ENCODE measurements at places on chromosomes 3 and 15. TPM values are rescaled to one million over a fixed set of nuclear protein-coding genes. Genes with fewer than 3 reads are reported as not detected.

Gene CAND2
- 9.0 TPM for total RNA-seq

Gene CASR
- 0.19 TPM for total RNA-seq

Gene IL17RB
- 0.13 TPM for total RNA-seq

GRCh38 chr3:100578646-100579045 lies 30.8 kb upstream of the ADGRG7 start:
- H3K4me3 ChIP-seq: no peak overlapping the region
- no peaks in the 10 kb centered on the region for H3K4me1 ChIP-seq
- no peaks in the 10 kb centered on the region for H3K27me3 ChIP-seq
- no peaks in the 10 kb centered on the region for H3K36me3 ChIP-seq

- no peak overlapping the region for H3K27ac ChIP-seq
- peaks cover 79% of the 10 kb centered on the region for H3K36me3 ChIP-seq
- peak overlapping the region; percentile 3 for H3K4me3 ChIP-seq
- H3K4me1 ChIP-seq: no peaks in the 10 kb centered on the region
- no peak for DNase-seq
These were observed 13.0 kb downstream of the THBS1 start for GRCh38 chr15:39593656-39594445.

DNA sequence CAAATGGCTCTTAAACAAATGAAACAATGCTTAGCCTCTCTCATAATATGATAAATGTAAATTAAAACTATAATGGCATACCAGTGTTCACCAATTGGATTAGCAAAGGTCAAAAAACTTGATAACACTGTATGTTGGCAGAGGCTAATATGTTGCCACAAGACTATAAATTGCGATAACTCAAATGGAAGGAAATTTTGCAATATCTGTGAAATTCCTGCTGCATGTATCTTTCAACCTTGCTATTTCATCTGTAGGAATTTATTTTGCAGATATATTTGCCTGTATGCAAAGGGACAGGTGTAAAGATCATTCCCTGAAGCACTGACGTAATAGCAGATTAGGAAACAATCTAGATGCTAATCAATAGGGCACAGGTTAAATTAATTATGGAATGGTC lies 191.4 kb upstream of the EIF1B start:
- H3K4me3 ChIP-seq: no peak overlapping the region
- no peaks in the 10 kb centered on the region for H3K27me3 ChIP-seq
- DNase-seq: no peak

DNA sequence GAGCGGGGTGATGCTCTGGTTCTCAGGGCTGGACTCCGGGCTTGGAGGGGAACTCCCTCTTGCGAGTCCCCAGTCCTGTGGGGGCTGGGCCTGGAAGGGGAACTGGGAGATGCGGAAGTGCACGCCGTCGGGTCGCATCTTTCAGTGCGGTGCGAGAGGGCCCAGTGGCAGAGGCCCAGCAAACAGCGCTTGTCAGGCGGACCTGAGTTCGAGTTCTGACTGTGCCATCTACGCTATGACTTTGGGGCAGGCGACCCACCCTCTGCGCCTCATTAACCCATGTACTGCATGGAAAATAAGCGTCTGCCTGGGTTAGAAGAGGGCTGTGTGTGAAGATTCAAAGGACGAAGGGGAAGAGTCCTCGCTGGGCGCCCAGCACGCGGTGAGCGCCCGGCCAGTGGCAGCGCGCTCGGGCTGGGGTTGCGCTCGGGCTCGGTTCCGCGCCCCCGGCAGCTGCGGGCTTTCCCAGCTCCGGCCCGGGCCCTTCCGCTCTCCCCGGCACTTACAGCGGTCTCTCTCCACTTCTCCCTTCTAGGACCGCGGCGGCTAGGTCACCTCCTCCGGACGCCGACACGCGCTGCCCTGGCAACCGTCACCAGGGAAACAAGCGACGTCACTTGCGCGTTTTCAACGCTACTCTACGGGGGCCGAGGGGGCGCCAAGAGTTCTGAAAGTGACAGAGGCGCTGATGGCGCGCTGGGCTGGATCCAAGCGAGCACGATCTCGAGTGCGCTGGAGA lies at the start of gene CCDC13:
Gene CCDC13, minus strand, starts transcription at position 584 of the 739 bp plus-strand sequence. CDS start 14,908 bp downstream, outside the sequence.
- peak within 1 kb of the TSS; percentile 53 for H3K4me3 ChIP-seq
- H3K27me3 ChIP-seq: no peaks in the 10 kb centered on the region
- H3K27ac ChIP-seq: peak within 1 kb of the TSS; percentile 96
- DNase-seq: peak; percentile 99
- no peaks in the 10 kb centered on the region for H3K36me3 ChIP-seq
- peaks cover 3% of the 10 kb centered on the region for H3K4me1 ChIP-seq

DNA sequence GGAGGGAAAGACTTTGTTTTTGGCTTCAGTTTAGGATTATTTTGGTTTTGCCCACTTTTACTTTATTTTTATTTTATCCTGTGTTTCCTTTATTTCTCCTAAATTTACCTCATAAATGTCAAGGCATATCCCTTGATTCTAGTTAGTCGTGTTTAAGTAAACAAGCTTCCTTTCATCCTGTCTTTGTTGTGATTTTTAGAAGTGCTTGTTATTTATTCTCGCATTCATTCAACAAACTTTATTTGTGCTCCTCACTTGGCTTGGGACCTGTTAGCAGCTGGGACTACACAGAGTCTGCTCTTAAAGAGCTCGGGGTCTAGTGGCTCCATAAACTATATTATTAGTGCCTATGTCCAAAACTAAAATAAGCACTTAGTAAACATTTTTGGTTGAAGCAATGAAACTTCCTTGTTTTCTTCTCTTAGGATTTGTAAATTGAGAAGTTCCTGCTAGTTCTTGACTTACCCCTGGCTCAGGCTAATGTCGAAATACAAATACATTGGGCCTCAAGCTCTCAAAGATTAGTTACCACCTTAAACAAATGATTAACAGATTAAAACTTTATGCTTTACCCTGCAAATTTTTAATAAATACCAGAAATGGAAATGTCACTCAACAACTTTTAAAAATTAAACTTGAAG lies 19.0 kb upstream of the DMXL2 start:
- H3K4me1 ChIP-seq: no peaks in the 10 kb centered on the region
- H3K27ac ChIP-seq: no peak overlapping the region
- H3K4me3 ChIP-seq: no peak overlapping the region
- no peaks in the 10 kb centered on the region for H3K36me3 ChIP-seq
- no peaks in the 10 kb centered on the region for H3K27me3 ChIP-seq

DNA sequence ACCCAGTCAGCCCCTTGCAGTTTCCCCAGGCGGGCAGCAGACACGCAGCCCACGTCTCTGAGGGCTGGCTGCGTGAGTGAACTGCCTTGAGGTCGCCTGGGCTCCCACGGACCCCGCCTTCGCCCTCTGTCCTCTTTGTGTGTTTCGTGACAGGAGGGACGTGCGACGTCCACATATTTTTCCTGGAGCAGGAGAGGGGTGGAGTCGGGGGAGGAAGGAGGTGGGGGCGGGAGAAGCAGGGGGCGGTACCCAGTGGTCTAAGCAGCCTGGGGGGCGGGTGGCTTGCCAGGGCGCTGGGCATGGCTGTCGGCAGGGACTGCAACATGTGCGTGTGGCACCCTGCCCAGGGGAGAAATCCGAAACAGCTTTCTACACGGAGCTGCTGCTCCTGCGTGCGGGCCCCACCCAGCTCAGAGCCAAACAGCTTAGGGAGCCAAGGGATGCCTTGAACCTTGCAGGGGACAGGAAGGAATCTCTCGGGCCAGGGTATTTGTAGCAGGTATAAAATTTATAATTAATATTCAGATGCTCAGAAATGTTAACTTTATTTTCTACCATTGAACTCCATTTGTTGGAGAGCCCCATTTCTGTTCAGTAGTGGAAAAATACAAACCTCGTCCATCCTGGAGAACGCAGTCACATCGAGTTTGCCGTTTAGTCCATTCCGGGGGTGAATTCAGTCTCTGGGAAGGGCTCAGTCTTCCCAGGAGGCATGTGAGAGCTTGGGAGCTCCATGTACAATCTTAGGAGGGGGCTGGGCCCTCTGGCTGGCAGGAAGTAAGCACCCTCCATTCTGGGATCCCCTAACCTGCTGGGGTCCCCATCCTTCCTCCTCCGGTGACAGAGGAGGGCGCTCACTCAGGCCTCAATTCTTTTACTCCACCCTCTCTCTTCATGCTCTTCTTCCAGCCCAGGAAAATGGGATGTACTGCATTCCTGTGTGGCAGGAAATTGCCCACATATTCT lies 79.1 kb upstream of the MEF2A start:
- no peaks in the 10 kb centered on the region for H3K36me3 ChIP-seq
- peak overlapping the region; percentile 26 for H3K4me3 ChIP-seq
- H3K27ac ChIP-seq: peak overlapping the region; percentile 87
- H3K27me3 ChIP-seq: no peaks in the 10 kb centered on the region
- H3K4me1 ChIP-seq: peaks cover 31% of the 10 kb centered on the region

Measured in spleen (tissue), 13 donors.